Kidney (tissue), 22 donors: ENCODE measurements at places on chromosomes 12 and 14. TPM values are rescaled to one million over a fixed set of nuclear protein-coding genes. Genes with fewer than 3 reads are reported as not detected.

SCYL2 gene
- total RNA-seq = 41.7 TPM

SERPINA9 gene
- not detected for total RNA-seq

RTN1 gene
- 5.1 TPM for total RNA-seq

RNF212B gene
- total RNA-seq = not detected

ATG14 gene
- total RNA-seq = 13.3 TPM

KRT71 gene
- not detected for total RNA-seq

ZDHHC22 gene
- not detected for total RNA-seq

LRRC10 gene
- not detected for total RNA-seq

KRT75 gene
- total RNA-seq = not detected

PIANP gene
- 0.63 TPM for total RNA-seq

KCNK13 gene
- 1.4 TPM for total RNA-seq

PRB4 gene
- not detected for total RNA-seq

NCOR2 gene
- 205 TPM for total RNA-seq

TEX22 gene
- 3.3 TPM for total RNA-seq

RILPL2 gene
- 8.0 TPM for total RNA-seq

TMPRSS12 gene
- not detected for total RNA-seq

CEBPE gene
- not detected for total RNA-seq

PMCH gene
- total RNA-seq = not detected

KRR1 gene
- total RNA-seq = 50.7 TPM

GPR135 gene
- 3.0 TPM for total RNA-seq

PLA2G1B gene
- not detected for total RNA-seq

MDGA2 gene
- 0.41 TPM for total RNA-seq

SOAT2 gene
- total RNA-seq = 0.19 TPM

PPM1H gene
- 25.0 TPM for total RNA-seq

DYNLL1 gene
- 258 TPM for total RNA-seq

SMCO2 gene
- total RNA-seq = 0.38 TPM

MYF6 gene
- total RNA-seq = not detected

ANO4 gene
- total RNA-seq = 2.9 TPM

EIF2B2 gene
- 44.0 TPM for total RNA-seq

ABCB9 gene
- total RNA-seq = 7.6 TPM

SDR9C7 gene
- not detected for total RNA-seq

COQ5 gene
- 26.5 TPM for total RNA-seq

VRTN gene
- not detected for total RNA-seq

ATXN7L3B gene
- total RNA-seq = 35.1 TPM

MVK gene
- total RNA-seq = 40.0 TPM

LAG3 gene
- 1.3 TPM for total RNA-seq

TMEM233 gene
- total RNA-seq = 1.2 TPM

TBK1 gene
- 21.7 TPM for total RNA-seq

SCN8A gene
- 1.4 TPM for total RNA-seq
